Thyroid gland (tissue), 4 donors: ENCODE measurements at places on chromosomes 13 and 19.
A peak's percentile ranks its signal among the peaks of the same experiment; 100 is the strongest.

GRCh38 chr13:73870036-73870741 is 264.0 kb downstream of the KLF12 start:
- DNase-seq, result no peak

DNA sequence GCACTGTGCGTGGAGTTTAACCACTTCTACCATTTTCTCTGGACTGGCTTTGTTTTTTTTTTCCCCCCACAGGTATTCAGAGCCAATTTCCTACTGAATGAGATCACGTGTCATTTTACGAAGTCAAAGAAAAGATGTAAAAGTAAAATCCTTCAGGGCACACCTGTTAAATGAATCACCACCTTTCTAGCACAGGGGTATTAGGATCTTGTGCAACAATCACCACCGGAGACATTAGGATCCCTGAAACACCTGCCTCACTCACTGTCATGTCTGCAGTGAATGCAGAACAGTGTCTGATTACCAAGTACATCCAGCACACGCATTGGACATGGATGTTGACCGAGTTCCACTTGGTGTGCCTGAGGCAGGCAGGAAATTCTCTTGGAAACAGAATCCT is 17.2 kb downstream of the BRD4 start:
- DNase-seq, result no peak

- DNase-seq, result peak; percentile 80
Observed at GRCh38 chr19:10424011-10424637, 3.8 kb downstream of the PDE4A start.

DNA sequence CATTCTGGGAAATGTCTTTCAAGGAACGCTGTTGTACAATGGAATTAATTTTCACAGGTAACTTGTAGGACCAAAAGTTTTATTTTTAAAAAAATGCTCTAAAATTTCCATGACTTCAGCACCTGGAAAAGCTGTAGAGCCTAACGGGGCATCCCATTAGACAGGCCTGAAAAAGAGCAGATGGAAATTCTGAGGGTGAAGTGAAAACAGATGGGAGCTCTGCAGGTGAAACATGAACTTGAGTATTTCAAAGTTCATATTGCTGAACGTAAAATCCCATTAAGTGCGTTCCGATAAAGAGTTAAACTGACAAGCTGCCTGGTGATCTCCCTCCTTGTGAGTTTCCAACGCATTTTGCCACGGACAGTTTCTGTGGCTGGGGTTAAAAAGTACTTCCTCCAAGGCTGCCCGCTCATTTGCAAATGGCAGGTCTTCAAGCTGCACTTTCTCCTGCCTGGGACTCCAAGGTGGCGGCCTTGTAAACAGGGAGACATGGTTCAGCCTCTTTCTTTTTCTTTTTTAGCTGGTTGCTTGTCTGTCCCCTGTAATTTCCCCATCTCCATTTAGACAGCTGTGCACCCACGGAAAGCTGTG is 450.4 kb downstream of the FGF9 start:
- no peak for DNase-seq

DNA sequence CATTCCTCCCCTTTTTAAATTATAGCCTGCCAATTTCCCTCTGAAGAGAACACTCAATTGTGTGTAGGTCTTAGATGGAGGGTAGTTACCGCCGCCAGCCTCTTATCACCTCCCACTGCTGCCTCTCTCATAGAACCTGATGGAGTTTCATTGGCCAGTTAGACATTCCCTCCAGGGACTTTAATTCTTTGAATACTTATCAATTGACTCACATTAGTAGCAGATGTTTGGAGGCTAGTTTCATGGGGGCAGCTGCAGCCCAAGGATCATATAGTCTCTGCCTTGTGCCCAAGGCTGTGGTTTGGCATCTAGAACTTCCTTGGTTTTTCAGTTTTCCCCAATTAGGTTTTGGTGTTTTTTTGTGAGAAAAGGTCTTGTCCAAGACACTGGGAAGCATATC is 318.9 kb upstream of the HTR2A start:
- no peak for DNase-seq

DNA sequence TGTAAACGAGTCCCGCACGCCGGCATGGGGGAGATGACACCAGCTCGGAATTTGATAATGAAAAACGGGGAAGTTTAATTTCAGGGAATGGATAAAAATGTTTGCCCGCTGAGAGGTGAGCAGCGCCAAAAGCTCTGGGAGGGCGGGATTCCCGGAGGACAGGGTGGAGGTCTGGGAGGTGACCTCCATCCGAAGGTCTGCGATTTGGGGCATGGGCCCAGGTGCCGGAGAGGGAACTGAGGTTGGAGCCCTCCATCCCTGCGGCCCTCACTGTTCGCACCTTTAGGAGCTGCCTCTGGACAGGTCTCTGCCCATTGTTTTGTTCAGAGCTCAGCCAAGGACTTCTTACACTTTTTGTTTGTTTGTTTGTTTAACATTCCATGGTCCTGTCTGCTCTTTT is 129.8 kb downstream of the URI1 start:
- no peak for DNase-seq

GRCh38 chr19:16067205-16067938 is 8.9 kb upstream of the TPM4 start:
- DNase-seq, result no peak

- DNase-seq, result no peak
Observed at GRCh38 chr19:40982594-40983101, 8.4 kb upstream of the CYP2B6 start.

DNA sequence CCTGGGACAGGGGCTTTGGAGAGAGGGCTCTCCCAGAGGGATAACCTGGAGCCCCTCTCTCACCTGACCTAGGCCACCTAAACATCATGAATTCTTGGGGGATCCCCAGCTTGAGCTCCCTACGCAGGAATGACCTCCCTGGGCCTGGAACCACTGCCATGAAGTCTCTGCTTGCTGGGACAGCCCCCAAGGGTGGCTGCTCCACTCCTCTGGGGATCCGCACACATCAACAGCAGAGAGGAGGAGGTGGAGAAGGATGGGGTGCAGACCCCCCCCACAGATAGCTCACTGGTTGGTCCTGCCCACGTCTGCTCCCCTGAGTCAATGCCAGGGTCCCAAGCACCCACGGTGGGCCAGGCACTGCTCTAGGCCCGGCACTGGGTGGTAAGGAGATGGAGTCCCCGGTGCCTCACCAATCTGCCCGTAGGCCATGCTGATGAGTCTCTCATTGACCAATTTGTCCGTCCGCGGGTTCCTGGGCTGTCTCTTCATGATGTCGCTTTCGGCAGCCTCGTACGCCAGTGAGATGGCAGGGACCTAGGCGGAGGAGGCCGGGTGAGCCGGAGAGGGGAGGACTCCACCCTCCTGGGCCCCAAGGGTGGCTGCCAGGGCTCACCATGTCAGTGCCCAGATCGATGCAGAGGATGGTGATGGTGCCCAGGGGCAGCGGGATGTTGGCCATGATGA is 10.8 kb upstream of the RABAC1 start:
- DNase-seq, result no peak

- no peak for DNase-seq
Observed at GRCh38 chr19:56622374-56622773, 20.6 kb upstream of the SMIM17 start.

- no peak for DNase-seq
Observed at GRCh38 chr13:35144166-35144890, 202.3 kb downstream of the NBEA start.

- DNase-seq, result no peak
Observed at GRCh38 chr19:30886222-30886621, 463.0 kb downstream of the TSHZ3 start.

GRCh38 chr13:23598369-23598768 is 28.2 kb downstream of the TNFRSF19 start:
- DNase-seq, result no peak

GRCh38 chr19:50512112-50512998 is 1.4 kb downstream of the ASPDH start:
- DNase-seq, result no peak

- DNase-seq, result no peak
Observed at GRCh38 chr19:29577649-29577963, 28.5 kb upstream of the POP4 start.

- DNase-seq, result no peak
Observed at GRCh38 chr13:61253105-61253877, 162.4 kb downstream of the PCDH20 start.

DNA sequence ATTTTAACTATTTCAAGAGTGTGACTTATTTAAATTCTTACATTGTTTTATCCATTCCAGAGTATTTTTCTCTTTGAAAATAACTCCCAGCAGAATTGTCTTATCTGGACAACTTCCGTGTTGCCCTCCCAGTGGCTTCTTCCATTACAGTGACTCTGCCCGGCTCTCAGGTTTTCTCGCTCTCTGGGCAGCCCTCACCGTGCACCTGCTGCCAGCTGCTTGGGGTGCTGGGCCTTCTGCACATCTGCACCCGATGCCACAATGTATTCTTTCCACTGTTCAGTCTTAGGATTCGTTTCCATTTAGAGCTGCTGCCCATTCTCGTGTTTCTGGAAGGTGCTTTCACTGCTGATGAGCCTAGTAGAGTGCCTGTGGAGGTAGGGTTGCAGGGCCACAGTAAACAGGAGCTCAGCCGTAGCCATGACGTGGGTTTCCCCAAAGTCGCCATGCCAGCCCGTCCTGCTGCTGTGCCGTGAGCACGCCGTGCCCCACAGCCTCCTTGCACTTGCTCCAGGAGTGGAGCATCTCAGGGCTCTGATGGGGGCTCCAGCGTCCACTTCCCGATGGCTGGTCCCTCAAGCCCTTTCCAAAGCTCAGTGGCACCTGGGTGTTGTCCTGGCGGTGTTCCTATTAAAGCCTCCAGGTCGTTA is 46.1 kb upstream of the DCUN1D2 start:
- no peak for DNase-seq

GRCh38 chr13:20702915-20703779 is at the start of gene IL17D:
Gene IL17D, plus strand, starts transcription at chr13:20703699. Its CDS starts 303 bp downstream, at chr13:20704002.
- peak; percentile 28 for DNase-seq

DNA sequence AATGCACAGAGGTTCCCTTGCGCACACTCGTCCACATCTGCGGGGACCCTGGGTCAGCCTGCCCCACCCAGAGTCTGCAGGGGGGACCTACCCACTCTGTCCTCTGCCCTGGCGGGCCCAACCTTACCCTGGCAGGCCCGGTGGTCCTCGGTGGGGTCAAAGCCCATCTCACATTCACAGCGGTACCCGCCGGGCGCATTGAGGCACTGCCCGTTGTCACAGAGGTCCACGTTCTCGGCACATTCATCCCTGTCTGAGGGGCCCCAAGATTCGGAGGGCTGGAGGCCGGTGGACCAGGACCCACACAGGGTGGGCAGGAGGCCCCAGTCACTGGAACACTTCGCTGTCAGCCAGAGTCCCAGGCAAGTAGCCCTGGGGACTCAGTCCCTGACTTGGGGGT is 38.5 kb downstream of the FBN3 start:
- DNase-seq, result no peak

- no peak for DNase-seq
Observed at GRCh38 chr13:81458170-81458569, 1117.2 kb upstream of the SPRY2 start.

DNA sequence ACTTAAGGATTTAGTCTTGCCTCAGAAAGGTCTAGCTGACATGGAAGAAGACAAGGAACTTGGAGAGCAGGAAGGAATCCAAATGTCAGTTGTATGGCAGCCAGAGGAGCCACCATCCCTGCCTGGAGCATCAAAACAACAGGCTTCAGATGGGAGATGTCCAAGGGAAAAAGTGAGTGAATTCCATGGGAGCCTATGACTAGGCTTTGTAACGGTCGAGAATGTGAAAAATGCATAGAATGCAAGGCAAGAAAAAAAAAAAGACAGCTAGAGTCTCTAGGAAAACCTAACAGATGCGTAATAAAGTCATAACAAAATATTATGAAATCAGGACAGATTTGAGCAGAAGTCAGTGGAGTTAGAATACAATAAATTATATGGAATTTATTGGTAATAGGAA is 183.7 kb upstream of the LSM14A start:
- DNase-seq, result no peak

- no peak for DNase-seq
Observed at GRCh38 chr13:26227166-26227971, 5.3 kb upstream of the RNF6 start.

GRCh38 chr19:40632311-40633036 is 31.3 kb downstream of the LTBP4 start:
- no peak for DNase-seq

DNA sequence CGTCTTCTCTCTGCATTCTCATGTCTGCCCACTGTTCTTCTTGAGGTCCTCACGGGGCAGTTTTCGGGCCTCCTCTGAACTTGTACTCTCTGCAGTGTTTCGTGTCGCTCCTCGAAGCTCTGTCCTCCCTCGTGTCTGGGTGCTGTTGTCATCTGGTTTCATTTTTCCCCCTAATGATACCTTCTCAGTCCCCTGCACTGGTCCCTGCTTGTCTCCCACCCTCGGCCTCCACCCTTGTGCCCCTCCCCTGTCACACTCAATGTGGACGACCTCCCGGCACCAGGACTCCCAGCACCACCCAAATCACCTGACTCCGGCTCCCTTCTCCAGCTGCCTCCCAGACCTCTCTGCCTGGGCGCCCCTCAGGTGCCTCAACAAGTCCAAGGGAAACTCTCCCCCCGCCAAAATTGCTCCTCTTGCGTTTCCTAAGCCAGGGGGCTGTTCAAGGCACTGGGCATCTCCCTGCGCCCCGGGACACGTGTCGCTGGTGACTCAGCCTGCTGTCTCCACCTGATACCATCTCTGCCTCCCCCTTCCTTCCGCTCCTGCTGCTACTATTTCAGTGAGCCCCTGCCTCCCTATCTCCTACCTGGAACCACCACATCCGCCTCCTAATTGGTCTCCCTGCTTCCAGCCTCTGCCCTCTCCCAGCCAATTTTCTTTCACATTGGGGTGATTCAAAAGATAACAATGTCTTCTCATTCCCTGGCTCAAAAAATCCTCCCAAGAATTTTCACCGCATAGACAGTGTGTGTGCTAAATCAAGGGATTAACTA is 49.5 kb downstream of the RFX2 start:
- no peak for DNase-seq

DNA sequence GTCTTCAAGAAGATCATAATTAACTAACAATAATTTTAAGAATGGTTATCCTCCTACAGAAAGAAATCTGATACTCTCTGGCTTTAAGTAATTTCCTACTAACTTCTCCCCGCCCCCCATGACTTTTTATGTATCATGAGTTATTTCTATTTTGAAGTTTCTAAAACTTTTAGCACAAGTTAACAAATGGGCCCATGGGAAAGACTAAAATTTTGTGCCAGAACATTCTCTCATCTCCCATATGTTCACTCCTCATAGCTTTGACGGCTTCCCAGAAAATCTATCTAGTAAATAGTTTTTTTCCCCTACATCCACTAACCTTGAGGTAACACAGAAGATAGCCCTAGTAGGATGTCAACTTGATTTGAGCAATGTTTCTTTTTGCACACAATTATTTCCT is 148.3 kb downstream of the POSTN start:
- no peak for DNase-seq
